ENCODE measurements at places on chromosomes 4 and X.

GRCh38 chr4:101794806-101795205, 4.3 kb downstream of the BANK1 start:
- no peak for DNase-seq

- no peak for DNase-seq
Observed at GRCh38 chr4:185307136-185307950, 88.4 kb downstream of the LRP2BP start.

- no peak for DNase-seq
Observed at GRCh38 chr4:100147198-100147597, 43.1 kb downstream of the DDIT4L start.

DNA sequence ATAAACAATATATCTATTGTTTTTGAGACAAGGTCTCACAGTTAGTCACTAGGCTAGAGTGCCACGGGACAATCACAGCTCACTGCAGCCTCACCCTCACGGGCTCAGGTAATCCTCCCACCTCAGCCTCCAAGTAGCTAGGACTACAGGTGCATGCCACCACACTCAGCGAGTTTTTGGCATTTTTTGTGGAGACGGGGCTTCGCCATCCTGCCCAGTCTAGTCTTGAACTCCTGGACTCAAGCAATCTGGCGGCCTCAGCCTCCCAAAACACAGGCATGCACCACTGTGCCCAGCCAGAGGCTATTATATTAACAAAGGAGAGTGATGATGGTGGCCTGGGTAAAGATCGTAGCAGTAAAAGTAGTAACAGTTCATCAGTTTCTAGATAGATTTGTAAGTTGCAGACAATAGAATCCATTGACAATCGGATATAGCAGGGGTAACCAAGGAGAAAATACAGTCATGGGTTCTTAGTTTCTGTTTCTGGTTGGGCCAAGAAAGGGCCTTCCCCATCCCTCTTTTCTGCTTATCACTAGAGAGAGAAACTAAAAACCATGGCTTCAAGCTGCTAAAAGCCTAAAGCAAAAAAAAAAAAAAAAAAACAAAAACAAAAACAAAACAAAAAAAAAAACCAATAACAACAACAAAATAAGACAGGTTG, 60.6 kb downstream of the ANXA10 start:
- no peak for DNase-seq

DNA sequence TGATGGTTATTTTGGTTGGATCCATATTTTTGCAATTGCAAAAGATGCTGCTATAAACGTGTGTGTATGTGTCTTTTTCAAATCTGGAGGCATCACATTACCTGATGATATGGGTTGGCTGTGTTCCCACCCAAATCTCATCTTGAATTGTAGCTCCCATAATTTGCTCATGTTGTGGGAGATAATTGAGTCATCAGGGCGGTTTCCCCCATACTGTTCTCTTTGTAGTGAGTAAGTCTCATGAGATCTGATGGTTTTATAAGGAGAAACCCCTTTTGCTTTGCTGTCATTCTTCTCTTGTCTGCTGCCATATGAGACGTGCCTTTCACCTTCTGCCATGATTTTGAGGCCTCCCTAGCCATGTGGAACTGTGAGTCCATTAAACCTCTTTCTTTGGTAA, 33.4 kb downstream of the APOOL start:
- no peak for DNase-seq

DNA sequence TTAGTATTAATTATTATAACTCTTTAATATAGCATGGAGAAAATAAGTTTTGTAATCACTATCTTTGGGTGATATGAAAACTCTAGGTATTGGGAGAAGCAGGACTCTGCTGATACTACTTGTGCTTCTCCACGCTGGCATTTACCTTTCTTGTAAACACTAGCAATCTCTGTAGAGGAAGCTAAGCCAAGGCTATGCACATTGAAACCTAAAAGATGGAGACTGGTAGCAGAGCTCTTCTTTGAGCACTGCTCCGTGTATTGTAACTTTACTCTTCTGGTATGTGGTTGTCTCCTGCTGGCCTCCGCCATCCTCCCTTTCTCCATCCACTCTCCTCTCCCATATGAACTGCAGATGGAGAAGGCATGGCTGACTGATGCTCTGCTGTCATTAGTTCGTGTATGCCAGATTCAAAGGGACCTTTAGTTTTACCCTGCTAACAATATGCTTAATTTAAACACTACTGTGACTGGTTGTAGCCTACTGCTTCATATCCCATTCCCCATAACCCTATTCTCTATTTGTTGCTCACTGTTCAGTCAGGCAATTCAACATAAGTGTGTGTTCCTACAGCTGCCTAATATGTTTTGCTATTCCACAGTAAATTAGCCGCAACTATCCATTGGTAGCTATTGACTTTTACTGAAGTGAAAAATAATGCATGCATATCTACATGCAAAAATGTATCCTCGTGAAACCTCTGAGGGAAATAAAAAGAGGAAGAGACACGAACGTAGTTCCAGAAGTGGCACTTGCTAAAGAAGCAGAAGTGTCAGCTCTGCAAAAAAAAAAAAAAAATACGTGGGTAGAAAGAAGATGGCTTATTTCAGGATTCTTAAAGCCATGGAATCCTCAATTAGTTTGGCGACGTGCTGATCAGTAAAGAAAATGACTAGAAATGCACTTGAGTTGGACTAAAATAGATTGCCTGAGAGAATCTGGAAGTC, 55.6 kb upstream of the CCSER1 start:
- no peak for DNase-seq

DNA sequence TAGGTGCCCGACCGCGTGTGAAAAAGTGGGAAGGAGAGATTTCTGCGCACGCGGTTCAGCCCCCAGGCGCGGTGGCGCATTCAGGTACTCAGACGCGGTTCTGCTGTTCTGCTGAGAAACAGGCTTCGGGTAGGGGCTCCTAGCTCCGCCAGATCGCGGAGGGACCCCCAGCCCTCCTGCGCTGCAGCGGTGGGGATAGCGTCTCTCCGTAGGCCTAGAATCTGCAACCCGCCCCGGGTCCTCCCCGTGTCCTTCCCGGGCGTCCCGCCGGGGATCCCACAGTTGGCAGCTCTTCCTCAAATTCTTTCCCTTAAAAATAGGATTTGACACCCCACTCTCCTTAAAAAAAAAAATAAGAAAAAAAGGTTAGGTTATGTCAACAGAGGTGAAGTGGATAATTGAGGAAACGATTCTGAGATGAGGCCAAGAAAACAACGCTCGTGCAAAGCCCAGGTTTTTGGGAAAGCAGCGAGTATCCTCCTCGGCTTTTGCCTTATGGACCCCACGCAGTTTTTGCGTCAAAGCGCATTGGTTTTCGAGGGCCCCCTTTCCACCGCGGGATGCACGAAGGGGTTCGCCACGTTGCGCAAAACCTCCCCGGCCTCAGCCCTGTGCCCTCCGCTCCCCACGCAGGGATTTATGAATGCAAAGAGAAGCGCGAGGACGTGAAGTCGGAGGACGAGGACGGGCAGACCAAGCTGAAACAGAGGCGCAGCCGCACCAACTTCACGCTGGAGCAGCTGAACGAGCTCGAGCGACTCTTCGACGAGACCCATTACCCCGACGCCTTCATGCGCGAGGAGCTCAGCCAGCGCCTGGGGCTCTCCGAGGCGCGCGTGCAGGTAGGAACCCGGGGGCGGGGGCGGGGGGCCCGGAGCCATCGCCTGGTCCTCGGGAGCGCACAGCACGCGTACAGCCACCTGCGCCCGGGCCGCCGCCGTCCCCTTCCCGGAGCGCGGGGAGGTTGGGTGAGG, 3.7 kb downstream of the SHOX start:
- no peak for DNase-seq

GRCh38 chrX:17738737-17739535, 1.6 kb downstream of the SCML1 start:
- DNase-seq: no peak

- DNase-seq: no peak
Observed at GRCh38 chr4:26020083-26020668, 106.2 kb downstream of the SMIM20 start.

GRCh38 chr4:136862653-136863052, 669.6 kb downstream of the PCDH18 start:
- DNase-seq: no peak

DNA sequence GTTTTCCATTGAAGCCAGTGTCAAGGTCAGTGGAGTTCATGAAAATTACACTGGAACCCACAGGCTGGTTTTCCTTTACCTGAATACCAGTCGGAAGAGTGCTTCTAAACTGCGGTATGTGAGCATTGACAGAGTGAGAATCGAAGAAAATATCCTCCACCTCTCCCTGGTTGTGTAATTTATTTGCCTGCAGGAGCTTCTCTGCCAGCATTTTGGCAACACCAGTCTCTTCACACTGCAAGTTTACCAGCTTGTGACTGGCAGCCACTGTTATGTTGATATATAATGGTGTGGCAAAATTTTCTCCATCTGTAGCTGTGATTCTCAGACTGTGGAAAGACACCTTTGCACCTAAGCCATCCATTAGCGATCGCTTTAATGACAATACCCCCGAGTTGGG, 16.1 kb downstream of the FAT1 start:
- no peak for DNase-seq

DNA sequence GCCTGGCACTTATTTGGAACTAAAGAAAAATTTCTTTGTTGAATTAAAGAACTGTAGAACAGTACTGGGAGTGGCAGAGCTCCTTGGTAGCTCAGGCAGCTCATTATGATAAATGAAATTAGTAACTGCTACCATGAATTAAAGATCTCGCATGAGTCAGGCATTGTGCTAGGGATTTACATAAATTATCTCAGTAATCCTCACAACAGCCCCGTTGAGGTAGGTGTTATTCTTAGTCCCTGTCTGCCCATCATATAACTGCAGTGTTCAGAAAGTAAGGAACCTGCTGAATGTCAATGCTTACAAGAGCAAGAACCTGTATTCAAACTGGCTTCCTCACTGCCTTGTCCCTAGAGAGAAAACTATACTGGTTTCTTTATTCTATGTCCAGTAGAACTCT, 108.3 kb downstream of the NLGN4X start:
- no peak for DNase-seq

DNA sequence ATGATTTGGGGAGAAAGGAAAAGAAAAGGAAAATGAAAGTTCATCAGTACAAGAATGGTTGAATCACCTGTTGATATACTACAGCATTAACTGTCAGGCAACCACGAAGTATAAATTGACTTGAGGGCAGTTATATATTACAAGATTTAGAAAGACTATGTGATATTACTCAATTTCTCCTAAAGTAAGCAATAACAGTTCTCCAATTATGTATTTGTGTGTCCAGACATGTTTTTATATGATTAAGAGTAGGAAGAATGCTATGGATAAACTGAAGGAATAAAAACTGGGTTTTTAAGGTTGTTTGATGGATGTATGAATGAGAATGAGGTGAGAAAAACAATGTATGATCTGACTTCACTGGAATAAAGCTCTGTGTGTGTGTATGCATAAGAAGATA, 2234.4 kb downstream of the ARAP2 start:
- no peak for DNase-seq

DNA sequence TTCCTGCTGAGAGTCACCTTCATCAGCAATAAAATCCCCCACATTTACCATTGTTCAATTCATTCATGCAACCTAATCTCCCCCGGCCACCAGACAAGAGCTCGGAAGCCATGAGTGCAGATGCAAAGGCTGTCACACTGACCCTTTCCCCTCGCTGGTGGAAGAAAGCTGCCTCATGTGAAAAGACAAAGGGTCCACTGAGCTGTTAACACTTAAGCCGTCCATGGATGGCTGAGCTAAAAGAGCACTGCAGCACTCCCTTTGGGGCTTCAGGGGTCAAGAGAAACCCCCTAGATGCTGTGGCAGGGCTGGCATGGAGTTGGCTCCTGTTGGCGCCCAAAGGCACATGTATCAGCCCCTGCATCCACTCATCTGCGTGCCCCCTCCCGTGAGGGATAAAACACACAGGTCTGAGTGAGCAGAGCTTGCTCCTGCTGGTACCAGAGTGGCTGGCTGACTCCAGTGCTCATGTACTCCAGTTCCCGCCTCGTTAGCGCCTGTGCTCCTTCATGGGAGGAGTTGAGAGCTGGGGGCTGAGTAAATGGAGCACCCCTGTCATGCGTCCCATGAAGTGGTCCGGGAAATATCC, 216.5 kb downstream of the PDHA2 start:
- no peak for DNase-seq

- DNase-seq: no peak
Observed at GRCh38 chrX:42809569-42809968, 31.6 kb upstream of the PPP1R2C start.

- no peak for DNase-seq
Observed at GRCh38 chr4:182337366-182337765, 94.2 kb downstream of the TENM3 start.

- peak; percentile 79 for DNase-seq
Observed at GRCh38 chr4:3041192-3042142, 32.9 kb downstream of the HTT-AS start.

DNA sequence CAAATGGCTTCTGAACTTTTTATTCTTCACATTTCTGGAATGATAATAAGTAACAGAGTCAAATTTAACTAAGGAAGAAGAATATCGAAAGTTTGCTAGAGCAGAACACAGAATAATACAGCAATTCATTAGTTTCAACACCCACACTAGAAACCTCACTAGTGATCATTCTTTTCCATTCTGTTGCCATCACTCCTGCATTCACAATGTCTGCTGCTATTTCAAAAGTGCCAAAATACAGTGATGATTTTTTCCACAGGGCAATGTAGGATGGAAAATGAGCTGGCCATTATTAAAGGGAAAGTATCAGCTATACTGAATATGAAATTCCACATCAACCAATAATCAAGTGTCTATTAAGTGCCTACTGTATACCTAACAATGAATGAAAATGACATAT, 186.7 kb downstream of the USP46 start:
- DNase-seq: no peak

GRCh38 chr4:76211769-76212708, 1.6 kb downstream of the SCARB2 start:
- no peak for DNase-seq

- DNase-seq: no peak
Observed at GRCh38 chr4:13633671-13634070, 6.1 kb upstream of the BOD1L1 start.

- no peak for DNase-seq
Observed at GRCh38 chrX:8927701-8928100, 106.2 kb downstream of the FAM9B start.

DNA sequence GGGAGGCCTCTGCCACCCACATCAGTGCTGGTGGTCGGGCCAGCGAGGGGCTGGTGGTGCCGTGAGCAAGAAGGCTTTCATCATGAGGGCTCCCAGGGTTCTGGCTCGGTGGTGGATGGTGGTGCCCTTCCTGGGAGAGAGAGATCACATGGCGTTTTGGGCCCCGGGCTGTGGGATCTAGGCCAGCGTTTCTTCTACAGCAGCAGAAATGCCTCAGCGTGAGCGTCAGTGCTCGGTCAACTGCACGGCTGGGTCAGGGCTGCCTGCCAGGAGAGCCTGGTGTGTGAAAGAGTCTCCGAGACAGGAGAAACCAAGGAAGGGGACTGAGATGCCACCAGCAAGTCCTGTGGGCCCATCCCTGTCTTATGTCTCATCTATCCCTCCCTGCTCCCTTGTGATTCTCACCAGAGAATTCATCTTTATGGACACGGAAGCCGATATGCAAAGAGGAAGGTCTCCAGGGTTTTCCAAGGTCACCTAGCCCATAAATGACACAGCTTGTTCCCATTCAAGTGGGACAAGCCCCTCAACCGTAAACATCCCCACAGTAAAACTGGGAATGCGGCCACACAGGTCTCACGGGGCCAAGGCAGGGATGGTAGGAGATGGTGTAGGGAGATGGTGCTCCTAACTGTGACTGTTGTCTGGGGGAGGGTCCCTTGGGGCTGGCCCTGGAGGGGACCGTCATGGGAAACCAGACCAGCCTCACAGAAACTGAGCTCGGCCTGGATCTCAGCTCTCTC, 99.2 kb downstream of the SORCS2 start:
- DNase-seq: peak; percentile 81

All from heart left ventricle (tissue), 16 donors.